Natural killer cell treated with Interleukin-12 subunit alpha and Interleukin-12 subunit beta and Interleukin-15 and Interleukin-18, amount 100 ng/mL, for 72 hours (primary cell): ENCODE measurements at places on chromosomes 11 and 22. TPM values are rescaled to one million over a fixed set of nuclear protein-coding genes. Genes with fewer than 3 reads are reported as not detected.

The VSIG10L2 gene
- total RNA-seq = not detected

The WNT7B gene
- not detected for total RNA-seq

The ARHGAP42 gene
- total RNA-seq = 5.1 TPM

DNA sequence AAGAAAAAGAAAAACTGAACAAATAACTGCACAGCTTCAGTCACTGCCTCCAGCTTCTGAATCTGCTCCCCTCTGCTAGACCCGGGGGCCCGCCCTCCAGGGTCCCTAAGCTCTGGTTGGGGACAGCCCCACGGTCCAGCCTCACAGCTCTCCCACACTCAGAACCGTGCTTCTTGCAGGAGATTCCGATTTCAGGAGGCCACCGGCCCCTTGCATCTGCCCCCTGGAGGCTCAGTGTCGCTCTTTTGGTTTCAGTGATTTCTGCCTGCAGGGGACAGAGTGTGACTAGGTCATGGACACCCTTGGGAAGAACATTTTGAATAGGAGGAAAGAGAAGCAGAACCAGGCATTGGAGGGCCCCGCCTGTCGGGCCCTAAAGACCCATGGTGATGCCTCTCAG, 23.1 kb upstream of the RPS3 start:
- DNase-seq = no peak

DNA sequence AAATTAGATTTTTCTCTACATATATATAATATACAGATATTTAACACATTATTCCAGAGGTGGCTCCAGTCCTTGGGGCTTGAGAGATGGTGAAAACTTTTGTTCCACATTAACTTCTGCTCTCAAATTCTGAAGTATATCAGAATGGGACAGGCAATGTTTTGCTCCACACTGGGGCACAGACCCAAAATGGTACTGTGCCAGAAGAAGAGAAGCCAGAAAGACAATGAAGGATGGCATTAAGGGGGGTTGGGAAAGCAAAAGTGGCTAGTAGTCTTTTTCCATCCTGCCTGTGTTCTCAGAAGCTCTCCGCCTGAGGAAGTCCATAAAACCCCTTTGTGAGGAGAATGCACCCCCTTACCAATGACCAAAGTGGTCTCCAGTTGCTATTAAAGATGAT, 40.1 kb downstream of the OSBP start:
- DNase-seq = no peak

DNA sequence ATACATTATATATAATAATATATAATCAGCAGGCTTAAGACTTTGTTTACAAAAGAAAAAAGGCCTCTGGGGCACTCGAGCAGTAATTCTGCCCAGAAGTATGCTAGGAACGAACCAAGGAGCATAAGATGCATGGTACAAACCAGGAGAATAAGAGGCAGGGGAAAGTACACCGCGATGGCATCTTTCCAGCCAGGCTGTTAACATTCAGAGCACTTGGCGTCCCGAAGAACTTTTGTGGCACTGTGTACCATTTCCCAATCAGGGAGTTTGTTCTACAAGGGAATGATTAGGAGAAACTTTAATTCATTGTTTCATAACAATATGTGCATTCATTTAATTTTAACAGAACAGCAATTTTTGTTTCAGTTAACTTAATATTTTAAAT, 125.1 kb downstream of the WT1 start:
- no peak for DNase-seq

DNA sequence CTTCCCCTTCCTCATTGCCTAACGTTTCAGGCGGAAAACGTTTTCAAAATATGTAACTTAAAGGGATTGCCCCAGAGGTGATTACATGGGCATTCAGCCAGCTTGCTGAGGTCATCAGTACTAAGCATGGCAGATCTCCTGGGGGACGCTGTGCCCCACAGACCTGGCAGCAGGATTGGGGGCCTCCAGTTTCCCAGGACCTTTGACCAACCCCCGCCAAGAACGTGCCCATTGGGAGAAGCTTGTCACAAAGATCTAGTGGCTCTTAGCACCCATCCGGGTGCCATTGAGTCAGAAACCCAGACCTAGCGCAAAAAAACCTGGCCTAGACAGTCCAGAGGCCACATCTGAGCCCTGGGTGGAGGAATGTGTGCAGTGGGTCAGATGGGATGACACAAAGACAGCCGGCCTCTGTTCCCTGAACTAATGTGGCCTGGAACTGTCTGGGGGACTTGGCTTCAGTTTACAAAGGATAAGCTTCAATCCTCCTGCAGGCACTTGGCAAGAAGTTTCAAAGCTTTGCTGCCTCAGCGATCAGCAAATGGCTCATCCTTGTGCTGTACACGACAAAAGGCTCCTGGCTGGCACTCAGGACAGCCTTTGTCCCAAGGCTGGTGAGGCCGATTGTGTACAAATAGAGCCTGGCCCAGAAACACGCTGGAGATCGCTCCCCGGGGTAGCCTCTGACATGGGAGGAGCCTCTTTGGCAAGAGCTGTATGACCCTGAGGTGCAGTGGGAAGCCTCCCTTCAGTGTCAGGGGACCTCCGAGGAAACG, 9.5 kb downstream of the C1QTNF6 start:
- DNase-seq = no peak

DNA sequence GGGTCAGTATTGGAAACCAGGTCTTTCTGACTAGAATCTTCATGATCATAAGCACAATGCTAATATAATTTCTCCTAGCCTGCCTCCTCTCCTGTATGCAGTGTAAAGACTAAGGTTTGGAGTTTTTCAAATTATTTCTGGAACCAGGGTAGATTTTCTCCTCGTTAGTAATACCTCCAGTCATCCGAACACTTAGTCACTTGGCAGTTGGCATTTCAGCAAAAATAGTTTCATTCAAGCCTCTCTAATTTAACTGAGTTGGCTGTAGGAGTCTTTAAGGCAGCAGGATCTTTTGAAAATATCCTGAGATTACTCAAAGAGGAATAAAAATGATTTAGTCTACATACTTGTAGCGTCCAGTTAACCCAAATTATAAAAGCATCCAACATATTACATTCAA, 6.3 kb downstream of the TYR start:
- DNase-seq = no peak

- DNase-seq = no peak
Observed at GRCh38 chr11:1450949-1451710, 35.4 kb downstream of the MOB2 start.

- no peak for DNase-seq
Observed at GRCh38 chr11:48081151-48082010, 101.0 kb downstream of the PTPRJ start.

GRCh38 chr11:117551761-117552343, 224.2 kb downstream of the CEP164 start:
- no peak for DNase-seq

GRCh38 chr11:17850336-17850735, 115.8 kb downstream of the KCNC1 start:
- DNase-seq = no peak

DNA sequence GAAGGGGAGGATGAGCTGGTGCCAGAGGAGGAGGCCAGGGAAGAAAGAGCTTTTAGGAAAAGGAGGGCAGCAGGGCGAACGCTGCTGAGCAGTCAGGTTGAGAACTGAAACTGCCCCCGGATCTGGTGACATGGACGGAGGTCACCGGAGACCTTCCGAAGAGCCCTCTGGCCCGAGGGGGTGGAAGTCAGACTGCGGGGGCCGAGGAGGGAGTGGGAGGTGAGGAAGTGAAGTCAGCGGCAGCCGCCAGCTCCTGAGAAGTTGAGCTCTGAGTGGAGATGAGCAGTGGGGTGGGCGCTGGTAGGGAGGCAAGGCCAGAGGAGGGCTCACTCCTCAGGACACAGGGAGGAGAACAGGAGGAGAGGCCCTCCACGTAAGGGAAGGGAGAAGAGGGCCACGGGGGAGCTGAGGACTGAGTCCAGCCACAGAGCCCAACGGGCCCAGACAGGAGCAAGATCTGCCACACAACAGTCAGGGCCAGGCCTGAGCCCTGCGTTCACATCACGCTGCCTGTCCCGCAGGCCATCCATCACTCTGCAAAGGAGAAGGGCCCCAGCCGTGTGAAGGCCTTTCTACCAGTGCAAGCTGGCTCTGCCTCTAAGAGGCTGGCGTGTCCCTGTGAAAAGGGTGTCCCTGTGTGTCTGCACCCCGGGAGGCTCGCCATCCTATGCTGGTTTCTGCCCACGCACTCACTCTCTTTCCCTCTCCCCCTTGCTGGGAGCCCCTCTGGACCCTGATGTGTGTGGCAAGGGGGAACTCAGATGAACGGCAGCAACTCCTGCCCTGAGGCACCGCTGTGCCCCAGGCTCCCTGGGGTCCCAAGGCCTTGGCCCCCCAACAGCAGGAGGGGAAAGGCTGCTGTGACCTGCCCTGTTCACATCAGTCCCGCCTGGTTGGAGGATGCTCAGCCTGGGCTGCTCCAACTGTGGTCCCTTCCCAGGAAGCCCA, 19.0 kb upstream of the LRRC32 start:
- no peak for DNase-seq
